ENCODE measurements at places on chromosomes 6 and 20.

DNA sequence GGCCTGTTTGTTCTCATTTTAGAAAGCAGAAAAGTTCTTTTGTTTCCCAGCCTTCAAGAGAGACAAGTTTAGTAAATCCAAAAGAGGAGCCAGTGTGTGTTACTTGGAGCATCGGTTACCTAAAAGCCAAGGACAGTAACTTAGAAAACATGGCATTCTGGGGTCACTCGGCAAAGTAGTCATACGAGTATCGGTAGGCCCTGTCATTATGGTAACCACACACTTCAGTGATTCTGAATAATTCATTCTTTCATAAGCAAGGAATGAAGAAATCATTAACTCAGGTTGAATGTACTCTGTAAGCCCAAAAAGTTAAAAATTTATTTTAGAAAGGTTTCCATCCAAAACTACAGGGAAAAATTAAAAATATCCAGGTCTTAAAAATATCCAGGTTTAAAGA is 34.0 kb downstream of the CNKSR3 start:
- no peak for DNase-seq

DNA sequence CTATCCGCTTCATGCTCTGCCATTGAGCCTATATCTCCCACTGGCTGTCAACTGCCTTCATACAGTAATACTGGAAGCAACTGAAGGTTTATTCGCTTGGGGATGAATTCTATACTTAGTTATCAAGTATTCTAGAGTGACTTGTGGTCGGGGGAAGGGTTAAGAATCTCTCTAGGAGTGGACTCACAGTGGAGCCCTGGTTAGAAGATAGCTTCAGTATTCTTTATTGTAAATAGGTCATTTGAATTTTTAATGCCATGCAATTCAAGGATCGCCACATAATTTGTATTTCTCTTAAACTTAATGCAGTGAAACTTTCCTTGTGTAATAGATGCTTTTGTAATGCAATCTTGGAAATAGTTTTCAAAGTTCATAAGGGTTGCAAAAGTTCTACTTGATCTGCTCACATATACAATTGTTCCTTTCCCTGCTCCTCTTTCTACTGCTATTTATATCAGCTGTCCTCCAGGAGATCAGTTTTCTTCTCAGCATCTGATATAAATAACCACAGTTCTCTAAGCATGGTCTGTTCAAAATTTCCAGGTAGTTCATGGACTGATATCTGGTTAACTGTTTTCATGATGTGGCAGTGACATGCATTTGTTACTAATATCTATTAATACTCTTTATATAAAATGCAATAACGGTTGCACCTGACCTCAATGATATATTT is 120.3 kb downstream of the KCNQ5 start:
- no peak for DNase-seq

DNA sequence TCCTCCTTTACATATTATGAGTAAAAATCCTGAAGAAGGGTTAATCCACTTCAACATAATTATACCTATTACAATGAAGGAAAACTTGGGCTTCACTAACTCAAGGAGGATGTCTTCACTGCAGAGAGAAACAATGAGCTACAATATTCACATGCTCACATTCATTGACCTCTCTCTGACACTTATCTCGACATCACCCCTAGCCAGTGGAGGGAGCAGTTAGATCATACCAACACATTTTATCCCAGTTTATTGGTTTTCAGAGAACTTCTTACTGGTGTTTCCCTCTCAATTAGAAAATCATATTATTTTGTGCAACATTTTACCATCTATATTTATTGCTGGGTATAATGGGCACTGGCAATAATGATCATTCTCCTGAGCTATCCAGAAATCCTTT is 646.5 kb downstream of the TENT5A start:
- no peak for DNase-seq

DNA sequence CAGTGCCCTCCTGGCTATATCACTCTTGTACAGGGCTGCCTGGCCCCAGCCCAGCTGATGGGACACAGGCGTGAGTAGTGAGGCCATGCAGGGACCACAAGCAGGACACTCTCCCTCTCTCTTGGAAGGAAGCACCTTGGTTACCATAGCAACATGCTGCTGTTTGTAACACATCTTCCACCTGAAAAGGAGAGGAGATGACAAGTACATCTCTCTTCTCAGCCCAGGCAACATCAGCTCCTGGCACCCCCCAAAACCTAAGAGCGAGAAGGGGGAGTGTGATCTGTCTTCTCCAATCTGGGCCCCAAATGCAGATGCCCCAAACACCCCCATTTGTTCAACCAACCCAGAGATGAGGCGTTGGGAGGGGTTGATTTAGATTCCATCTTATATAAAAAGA is 49.9 kb downstream of the KCNB1 start:
- no peak for DNase-seq

DNA sequence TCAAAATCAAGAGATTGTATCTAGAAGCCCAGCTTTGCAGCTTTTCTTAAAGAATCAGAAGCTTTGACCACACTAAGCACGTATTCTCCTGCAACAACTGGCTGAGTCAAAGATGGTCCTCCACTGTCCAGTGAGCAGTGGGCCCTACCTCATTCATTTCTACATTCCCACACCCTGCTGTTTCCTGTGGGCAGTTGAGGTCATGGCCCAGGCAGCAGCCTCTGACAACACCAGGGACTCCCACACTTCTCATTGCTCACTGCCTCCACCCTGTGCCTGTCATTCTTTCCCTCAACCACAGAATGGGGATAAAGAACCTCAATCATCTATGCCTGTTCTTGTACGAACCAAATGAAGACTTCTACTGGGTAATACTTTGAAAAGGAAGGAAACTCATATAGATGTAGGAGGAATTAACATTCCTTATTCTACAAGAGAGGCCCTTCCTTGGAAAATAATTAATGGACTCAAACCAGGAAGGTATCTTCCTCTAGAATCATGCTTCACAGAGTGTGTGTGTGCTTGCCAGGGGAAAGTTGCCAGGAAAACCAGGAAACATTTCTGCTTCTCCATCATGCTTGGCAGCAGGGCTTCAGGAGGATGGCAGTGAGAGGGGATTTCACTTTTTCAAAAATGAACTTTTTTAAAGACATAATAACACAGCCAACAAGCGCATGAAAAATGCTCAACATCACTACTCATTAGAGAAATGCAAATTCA is 191.7 kb upstream of the RIN2 start:
- DNase-seq = no peak

DNA sequence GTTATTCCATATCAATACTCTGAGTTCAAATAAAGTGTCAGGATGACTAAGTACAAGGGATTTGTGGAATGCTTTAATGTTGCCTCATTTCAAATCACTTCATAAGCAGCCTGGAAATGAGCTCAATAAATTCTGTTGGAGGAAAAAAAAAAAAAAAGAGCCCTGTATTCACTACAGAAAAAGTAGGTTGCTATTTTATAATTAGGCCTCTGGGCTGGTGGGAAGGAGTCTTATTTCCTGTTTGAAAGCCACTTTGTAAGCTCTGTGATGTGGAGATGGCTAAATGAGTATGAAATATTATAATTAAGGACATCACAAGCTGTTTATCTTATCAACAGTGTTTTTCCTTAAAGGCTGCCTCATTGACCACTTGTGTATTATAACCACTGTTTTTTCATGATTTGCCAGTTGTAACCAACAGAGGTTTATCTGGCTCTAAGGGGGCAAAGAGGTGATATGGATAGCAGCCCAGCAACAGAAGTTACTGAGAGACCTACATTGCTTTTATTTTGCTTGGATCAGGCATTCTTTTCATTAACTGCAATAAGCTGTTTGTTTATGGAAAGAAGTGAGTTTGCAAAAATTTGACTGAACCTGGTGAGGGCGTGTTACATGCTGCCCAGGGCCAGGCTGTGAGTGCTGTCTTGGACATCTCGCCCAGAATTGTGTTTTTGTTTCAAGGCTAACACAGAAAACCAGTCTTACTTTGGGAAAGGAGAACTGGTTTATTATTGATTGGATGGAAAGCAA is 563.3 kb upstream of the MAP3K7 start:
- no peak for DNase-seq

DNA sequence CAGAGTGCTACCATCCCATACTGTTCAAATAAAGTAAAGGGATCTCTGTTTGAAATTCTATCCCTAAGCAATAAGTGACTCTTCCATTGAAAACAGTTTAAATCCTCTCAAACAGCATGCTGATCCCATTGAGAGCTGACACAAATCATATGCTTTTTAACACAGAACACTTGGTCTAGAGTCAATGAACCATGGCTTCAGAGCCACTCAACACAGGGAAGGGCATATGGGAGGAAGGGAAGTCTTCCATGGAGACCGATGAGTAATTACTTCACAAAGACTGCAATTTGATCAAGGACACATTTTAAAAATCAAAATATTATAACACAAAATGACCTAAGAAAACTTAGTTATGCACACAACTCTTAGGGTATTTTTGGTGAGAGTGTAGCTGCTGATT is 1073.0 kb upstream of the MAP3K7 start:
- DNase-seq = no peak

DNA sequence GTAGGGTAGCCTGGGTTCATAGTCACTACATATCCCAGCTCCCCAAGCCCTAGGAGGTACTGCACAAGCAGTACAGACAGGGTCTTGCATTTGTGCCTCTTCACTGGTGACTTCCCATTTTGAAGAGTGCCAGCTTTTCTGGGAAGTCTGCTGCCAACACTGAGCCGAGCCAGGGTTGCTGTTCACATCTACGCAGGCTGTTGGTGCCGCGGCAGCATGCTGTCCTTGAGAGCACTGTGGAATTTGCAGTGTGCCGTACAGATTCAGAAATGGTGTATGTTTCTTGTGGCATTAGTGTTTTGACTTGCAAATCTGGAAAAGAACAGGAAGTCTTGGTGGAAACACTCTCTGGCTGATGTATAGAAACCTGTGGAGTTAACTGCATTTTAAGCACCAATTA is 67.5 kb downstream of the JARID2 start:
- no peak for DNase-seq

DNA sequence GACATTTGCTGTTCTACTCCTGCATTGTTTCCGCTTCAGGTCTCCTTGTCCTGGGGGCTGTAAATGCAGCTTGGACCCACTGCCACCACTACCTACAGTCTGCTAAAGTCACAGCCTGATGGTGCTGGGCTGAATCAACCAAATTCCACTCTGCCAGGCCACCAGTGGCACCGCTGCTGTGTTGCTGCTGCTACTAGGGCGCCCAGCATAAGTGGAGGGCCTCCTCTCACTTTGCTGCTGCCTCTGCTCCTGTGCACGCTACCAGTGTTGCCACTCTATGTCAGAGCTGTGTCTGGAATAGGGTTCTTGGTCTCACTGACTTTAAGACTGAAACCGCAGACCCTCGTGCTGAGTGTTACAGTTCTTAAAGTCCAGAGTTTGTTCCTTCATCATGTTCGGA is 1.4 kb upstream of the SSR1 start:
- DNase-seq = no peak

GRCh38 chr6:51893366-51893765 is 194.0 kb downstream of the PKHD1 start:
- no peak for DNase-seq
